ENCODE measurements at places on chromosomes 12 and 14.

GRCh38 chr12:104669851-104670337 is 213.1 kb downstream of the CHST11 start:
- DNase-seq: no peak

GRCh38 chr12:75831402-75831801 is 200.2 kb downstream of the PHLDA1 start:
- no peak for DNase-seq

DNA sequence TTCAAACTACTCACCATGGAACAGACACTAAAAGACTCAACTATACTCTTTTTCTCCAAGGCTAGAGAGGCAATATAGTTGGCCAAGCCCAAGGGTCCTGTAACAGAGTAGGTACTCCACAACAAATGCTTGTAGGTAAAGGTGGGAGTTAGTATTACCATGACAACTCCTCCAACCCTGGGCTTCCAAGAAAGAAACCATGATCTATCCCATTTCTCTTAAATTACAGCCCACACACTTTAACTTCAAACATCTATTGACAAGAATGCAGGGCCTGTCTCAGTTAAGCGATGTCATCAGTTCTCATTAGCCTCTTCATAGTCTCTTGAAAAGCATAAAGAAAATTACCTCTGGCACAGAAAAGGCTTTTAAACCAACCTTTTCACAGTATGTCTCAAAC is 25.0 kb downstream of the ERH start:
- no peak for DNase-seq

DNA sequence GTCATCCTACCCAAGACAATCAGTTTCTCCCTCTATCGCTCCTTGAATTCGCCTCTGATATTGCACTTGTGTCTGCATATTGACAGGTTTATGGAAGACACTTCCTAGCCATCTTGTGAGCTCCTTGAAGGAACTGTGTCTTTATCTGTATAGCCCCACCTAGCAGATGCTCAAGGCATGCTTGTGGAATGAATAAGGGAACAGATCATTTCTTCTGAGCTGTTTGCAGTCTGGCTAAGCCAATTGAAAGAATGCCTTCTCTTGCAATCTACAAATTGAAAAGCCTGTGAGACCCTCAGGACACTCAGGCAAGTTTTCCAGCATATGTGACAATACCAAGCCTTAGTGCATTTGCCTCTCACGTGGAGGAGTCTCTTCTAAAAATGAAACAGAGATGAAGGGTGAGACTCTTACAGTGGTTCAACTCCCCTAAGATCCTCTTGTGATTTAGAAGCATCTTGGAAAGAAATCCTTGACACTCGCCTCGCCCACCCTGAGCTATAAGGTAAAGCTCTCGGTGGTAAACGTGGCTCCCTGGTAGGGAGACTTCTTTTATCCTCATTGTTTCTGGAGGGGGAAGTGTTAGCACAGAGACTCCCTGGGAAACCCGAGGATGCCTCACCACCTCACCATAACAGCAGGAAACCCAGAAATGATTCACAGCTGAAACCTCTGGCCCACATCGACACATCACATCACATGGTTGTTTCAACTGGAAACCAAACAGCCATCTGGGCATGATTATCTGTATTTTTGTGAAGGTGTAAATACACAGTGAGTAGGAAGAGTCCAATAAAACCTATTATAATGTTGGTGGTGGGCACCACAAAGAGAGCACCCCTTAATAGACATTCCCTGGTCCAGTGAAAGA is 112.3 kb upstream of the BCL2L14 start:
- DNase-seq: peak; percentile 32

DNA sequence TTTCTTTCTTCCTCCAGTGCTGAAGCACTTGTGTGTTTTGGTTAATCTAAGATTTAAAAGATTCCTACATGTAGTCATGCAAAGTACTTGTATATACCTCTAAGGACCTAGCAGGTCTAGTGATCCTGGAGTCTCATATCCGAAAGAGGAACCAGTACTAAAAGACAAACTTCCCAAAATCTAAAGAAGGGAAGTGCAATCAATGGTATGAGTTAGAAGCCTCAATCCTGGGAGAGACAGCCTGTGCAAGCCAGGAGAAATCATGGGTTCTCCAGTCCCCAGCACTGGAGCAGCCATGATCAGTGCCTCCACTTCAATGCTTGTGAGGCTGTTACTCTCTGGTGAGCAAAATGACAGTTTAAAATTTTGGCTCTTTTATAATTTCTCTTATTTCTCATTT is 277.4 kb downstream of the DAD1 start:
- DNase-seq: no peak

- no peak for DNase-seq
These were observed 118.5 kb upstream of the C14orf180 start for GRCh38 chr14:104460791-104461651.

DNA sequence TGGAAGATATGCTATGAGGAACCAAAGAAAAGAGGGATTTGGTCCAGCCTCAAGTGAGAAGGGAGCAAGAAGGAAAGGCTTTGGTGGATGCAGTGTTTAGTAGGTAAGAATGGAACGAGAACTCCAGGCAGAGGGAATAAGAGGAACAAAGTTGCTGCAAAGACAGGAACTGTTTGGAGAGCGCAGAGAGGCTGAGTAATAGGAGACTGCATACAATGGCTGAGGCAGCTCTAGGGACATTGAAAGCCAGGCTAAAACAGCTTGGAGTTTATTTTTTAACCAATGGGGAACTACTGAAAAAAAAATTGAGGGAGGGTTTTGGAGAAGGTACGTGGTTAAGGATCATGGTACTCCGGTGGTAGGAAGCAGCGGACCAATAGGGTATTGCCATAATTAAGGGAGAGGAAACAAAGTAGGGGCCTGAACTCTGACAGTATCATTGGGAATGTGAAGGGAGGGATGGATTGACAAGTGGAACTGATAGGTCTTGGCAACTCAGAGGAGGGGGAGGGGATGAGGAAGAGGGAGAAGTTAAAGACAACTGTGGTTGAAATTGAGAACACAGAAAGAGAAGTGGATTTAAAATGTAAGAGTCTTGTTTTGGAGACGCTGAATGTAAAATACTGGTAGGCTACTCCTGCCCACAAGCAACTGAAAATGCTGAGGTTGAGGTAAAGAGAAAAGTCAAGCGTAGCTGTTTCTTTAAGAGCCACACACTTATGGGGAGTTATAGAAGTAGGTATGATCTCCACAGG is 4.8 kb downstream of the ASCL4 start:
- no peak for DNase-seq

DNA sequence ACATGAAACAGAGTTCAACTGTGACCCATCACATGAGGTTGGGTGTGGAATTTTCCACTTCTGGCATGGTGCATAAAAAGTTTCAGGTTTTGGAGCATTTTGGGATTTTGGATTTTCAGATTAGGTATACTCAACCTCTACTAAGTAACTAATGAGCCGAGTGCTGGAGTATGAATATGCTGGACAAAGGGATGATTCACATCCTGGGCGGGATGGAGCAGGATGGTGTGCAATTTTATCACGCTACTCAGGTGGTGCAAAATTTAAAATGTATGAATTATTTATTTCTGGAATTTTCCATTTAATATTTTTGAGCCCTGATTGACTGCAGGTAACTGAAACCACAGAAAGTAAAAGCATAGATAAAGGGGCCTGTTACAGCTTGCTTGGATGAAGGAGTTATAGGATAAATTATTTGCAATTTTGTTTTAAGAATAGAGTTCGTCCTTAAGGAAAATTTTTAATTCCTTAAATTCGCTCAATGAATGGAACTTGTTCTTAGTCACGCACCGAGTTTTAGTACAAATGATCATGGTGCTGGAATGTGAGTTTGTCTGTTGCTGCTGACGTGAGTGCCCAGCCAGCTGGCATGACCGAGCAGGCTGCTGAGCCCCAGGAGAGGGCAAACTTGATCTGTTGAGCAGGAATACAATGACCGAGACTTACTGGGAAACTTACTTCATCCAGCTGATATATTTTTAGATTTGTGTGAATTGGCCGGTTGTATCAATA is 176.3 kb downstream of the ESR2 start:
- no peak for DNase-seq

DNA sequence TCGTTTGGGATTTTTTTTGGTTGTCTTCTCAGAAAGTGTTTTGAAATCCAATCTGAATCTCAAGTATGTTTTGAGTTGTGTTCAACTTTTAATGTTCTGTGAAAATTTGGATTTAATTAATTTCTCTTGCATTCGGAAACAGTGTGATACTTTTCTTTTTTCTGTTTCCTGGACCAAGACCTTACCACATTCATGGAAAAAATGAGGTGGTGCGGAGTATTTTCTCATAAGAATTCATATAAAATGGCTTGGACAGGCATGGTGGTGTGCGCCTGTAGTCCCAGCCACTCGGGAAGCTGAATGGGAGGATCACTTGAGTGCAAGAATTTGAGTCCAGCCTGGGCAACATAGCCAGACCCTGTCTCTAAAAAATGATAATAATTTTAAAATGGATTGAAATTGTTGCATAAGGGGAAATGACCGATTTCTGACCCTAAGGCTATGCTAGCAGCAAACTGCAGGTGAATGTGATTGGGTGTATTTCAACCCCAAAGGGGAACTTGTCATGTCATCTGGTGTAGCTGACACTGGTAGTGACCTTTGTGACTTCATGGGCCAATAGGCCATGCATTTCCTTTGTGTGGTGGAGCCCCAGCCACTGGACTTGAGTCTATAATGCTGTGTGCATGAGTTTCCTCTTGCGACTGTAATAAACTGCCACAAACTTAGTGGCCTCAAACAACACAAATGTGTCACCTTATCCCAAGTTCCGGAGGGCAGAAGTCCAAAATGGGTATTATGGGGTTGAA is 123.5 kb upstream of the RFLNA start:
- DNase-seq: no peak

DNA sequence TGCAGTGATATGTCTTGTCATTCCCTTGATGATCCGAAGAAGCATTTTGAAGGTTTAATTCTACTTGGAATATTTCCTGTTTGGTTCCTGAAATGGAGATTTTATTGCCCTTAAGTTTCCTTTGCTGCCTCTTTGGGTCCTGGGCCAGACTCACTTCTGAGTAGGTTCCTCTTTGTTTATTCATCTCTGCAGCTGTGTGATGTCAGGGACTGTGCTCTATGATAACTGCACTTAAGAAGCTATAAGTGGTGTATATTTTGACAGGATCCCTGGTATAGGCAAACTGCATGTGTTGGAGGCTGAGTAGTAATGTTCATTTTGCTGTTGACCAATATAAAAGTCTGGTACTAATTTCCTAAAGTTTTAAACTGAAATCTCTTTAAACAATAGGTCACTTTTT is at the start of gene KLRC4:
KLRC4 (minus strand) TSS at position 366 of the 400 bp plus-strand sequence; CDS start at position 184, 182 bp downstream.
- DNase-seq: no peak

GRCh38 chr14:44814196-44814595 is 147.6 kb downstream of the KLHL28 start:
- DNase-seq: no peak

DNA sequence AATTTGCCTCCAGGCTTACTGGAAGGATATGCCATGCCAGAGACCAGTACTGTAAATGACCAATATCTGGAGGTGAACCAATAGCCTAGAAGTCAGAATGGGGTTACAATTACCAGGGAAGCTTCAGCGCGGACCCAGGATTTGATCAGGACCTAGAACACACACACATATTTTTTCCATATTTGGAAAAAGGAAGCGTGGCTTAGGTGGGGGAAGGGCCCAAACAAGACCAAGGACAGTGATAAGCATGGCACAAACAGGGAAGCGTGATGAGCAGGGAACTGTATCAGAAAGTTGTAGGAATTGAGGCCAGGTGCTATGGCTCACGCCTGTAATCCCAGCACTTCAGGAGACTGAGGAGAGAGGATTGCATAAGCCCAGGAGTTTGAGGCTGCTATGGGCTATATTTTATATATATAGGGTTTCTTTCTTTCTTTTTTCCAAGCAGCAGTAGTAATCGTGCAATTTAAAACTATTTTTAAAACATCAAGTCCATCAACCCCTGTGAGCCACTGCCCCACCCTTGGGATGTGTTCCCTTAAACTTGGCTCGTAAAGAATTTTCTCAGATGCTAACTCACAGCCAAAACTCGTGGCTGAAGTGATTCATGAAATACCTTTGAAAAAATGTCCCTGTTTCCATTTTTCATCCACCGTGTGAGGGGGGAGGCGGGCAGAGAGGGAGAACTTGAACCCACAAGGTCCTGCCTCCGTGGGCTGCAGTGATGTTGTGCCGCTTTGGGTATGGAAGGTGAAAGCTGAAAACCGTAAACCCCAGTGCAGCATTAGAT is 16.7 kb downstream of the HRK start:
- no peak for DNase-seq

- no peak for DNase-seq
These were observed 12.7 kb downstream of the CSRP2 start for GRCh38 chr12:76866151-76866567.

DNA sequence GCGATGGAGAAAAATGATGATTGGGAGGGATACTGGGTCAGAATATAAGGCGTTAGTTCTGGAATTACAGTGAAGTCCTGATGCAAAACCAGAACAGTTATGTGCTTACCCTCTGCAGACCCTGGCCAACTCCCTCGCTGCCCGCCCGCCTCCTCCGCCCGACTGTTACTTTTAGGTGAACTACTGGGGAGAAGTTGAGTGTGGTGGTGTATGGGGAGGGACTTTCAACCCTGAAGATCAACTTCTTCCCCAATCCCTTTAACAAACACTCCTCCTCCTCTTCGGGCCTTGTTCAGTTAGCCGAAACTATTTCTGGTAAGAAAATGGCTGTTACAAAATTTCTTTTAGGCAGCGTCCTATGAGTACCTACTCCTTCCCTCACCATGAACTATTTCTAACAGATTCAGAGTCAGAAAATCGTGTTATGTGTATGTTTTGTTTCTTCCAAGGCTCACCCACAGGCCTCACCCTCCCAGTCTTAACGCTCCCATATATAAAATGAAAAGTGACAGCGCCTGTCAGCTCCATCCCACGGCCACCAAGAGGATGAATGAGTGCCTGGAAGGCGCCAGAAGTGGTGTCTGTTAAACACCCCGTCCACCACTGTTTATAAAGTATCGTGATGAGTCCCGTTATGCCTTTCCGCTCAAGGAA is 1.3 kb downstream of the FBXO33 start:
- DNase-seq: no peak

DNA sequence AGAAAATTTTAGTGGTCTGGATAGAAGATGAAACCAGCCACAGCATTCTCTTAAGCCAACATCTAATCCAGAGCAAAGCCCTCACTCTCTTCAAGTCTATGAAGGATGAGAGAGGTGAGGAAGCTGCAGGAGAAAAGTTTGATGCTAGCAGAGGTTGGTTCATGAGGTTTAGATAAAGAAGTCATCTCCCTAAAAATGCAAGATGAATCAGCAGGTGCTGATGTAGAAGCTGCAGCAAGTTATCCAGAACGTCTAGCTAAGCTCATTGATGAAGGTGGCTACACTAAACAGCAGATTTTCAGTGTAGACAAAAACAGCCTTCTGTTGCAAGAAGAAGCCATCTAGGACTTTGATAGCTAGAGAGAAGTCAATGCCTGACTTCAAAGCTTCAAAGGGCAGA is 48.5 kb downstream of the FBXO33 start:
- DNase-seq: no peak
